NCI-H226 (cell line): ENCODE measurements at places on chromosomes 6 and 20.

- peak; percentile 76 for DNase-seq
Measured at GRCh38 chr20:48015943-48016723, 230.9 kb upstream of the SULF2 start.

- no peak for DNase-seq
Measured at GRCh38 chr6:29506446-29507067, 18.8 kb upstream of the MAS1L start.

DNA sequence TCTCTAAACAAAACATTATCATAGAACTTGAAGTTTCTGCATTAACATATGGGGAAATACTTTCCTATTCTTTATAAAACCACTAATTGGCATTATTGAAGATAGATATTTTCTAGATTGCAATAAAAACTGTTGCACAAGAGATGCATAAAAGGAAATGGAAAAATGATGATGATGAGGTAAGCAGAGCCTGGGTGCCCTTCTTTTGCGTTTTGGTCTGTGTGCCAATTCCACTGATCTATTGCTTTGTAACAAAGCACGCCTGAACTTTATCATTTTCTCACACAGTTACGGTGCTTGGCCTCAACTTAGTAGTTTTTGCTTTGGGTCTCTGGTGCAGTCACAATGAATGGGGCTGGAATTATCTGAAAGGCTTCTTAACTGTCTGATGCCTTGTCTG lies 450.5 kb downstream of the MAFB start:
- DNase-seq: no peak

GRCh38 chr6:90701146-90701781 lies 114.4 kb upstream of the MAP3K7 start:
- no peak for DNase-seq

- DNase-seq: no peak
Measured at GRCh38 chr20:8413691-8414090, 281.6 kb downstream of the PLCB1 start.

DNA sequence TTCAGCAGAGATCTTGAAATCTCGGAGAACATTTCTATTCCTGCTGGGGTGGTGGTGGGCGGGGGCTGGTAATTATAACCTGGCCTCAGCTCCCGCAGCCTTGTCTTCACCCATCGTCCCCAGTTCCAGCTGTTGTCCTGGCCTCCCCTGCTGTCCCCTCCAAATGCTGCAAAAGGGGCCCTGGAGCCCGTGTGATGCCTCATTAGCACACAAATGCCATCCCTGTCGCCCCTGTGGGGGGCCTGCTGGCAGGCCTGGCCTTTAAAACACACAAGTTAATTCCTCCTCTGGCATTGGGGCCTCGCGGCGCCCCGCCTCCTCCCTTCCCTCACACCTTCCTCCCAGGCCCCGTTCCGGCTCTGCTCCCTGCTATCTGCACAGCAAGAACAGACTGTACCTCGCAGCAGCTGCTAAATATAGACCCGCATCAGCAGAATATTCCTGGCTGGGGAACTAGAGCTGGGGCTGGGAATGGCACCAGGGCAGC lies 85.7 kb downstream of the CDH22 start:
- no peak for DNase-seq

- no peak for DNase-seq
Measured at GRCh38 chr6:148657048-148657447, 89.8 kb upstream of the UST start.

GRCh38 chr6:11236076-11236750 lies 3.7 kb upstream of the NEDD9 start:
- peak; percentile 59 for DNase-seq

GRCh38 chr6:135813401-135813800 lies 38.1 kb upstream of the PDE7B start:
- no peak for DNase-seq

DNA sequence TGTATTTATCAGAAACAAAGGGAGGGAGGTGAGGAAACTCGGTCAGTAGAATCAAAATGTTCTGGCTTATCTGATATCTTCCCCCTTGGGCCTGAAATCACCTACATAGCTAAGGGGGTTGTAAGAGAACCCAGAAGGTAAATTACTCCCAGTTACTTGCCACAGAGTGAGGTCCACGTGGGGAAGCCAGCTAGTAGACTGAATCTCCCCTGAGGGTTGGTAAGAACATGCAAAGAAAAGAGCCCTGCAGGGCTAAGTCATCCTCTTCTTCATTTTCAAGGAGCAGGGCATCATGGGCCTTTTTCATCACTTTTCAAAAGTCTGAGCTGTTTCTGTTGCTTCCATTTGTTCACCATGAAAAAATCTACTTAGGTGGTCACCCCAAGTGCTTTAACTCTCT lies 115.4 kb downstream of the QRSL1 start:
- DNase-seq: no peak
